Activated naive CD4-positive, alpha-beta T cell treated with anti-CD3 and anti-CD28 coated beads, Interleukin-2, amount 10 ng/mL, durations not matched to agents 7 days and 5 days (primary cell): ENCODE measurements at places on chromosomes 5 and 9.
A peak's percentile ranks its signal among the peaks of the same experiment; 100 is the strongest.

GRCh38 chr5:172733131-172733973 lies 37.6 kb downstream of the DUSP1 start:
- DNase-seq, result no peak

DNA sequence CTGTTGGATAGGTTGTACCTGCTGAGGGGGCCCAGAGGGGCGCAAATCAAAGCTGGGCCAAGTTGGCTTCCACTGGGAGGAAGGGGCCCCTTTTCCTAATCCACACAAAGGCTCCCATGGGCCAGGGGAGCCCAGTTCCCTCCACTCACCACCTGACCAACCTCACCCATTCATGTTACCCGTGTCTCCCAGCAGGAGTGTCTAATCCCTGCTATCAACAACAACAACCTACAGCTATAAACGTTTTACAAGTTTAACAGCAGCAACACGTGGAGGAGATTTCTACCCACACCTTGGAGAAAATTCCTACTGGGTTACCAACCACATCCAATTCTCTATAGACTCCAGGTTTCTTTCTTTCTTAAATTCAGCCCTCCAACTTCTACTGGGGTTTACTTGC lies 216.2 kb downstream of the SLIT3 start:
- no peak for DNase-seq

- no peak for DNase-seq
Observed at GRCh38 chr5:148853868-148854267, 27.5 kb downstream of the ADRB2 start.

GRCh38 chr5:63962279-63962678 lies at the start of gene HTR1A:
TSS of gene HTR1A (minus strand) at chr5:63962445. CDS start at chr5:63961719, 726 bp downstream.
- no peak for DNase-seq

DNA sequence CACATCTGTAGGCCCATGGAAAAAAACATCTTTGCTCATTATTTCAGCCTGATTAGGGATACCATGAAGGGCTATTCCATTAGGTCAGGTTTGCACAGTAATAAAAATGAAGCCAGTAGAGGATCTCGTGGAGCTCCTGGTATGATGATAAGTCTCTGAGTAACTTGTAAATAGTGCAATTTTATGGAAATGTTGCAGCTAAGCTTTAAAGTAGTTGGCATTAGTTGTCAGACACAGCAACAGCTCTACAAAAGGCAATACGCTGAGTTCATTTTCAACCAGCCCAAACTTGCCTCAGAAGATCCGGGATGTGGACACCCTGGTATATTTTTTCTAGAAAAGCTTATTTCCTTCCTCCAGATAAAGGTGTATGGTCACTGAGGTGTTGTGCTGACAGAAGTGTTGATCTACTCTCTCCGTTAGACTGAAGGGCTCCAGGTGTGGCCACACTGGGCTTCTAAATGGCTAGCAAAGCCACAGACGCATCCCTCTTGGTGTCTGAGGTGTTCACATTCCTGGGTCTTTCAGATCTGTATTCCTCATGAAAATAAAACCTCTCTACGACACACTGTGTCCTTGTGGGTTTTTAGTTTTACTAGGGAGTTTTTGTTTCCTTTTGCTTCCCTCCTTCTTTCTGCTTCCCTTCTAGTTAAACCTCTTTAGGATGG lies 141.6 kb downstream of the GHR start:
- no peak for DNase-seq

DNA sequence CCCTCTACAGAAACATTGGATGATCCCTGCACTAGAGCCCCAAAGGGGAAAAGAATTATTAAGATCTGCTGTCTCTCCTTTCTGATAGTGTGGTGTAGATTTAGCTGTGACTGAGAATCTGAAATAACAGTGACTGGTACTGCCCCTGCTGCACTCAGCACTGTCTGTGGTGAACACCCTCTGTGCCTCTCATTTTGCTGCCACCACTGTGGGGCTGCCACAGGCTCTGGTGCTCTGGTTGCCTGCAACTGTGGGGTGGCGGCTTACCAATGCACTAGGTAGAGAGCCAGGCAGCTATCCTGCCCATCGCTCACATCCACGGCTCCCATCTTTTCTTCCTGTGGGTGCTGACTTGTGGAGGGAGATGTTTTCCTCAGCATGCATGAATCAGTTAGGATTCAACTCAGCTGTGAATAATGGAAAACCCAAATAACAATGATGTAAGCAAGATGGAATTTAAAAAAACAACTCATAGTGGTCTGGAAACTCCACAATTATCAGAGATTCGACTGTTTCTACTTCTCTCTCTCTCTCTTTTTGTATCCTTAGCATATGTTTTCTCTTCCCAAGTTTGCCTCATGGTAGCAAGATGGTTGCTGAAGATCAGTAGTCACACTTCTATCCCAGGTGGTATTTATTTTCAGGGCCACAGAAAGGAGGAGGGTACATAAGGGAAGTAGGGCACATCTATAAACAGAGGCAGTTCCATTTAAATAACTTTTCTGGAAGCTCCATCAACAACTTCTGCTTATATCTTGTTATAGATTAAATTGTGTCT lies 99.8 kb upstream of the DAP start:
- DNase-seq, result no peak

GRCh38 chr9:6708732-6709131 lies 49.0 kb upstream of the KDM4C start:
- DNase-seq, result no peak

DNA sequence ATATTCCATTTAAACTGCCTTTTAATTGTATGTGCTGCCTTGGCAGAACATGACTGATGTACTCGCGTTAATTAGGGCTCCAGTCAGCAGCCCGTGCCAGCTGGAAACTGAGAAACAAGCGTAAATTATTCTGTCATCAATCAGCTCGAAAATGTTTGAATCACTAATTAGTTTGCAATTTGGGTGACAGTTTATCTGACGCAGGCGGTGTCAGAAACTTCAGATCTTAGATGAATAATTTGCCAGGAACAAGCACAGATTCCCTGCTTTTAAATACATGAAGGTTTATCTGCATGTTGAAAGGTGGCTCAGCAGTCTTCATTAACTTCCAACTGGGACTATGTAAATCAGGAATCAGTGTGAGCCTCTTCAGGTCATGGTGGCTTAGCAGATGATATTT lies 176.0 kb upstream of the TLE4 start:
- DNase-seq, result no peak

- DNase-seq, result no peak
Observed at GRCh38 chr5:34756781-34757624, 82.0 kb upstream of the TTC23L start.

- DNase-seq, result no peak
Observed at GRCh38 chr9:28668158-28668557, 1094.9 kb upstream of the C9orf72 start.

GRCh38 chr5:151156507-151157420 lies 815 bp downstream of the ANXA6 start:
- peak; percentile 52 for DNase-seq

DNA sequence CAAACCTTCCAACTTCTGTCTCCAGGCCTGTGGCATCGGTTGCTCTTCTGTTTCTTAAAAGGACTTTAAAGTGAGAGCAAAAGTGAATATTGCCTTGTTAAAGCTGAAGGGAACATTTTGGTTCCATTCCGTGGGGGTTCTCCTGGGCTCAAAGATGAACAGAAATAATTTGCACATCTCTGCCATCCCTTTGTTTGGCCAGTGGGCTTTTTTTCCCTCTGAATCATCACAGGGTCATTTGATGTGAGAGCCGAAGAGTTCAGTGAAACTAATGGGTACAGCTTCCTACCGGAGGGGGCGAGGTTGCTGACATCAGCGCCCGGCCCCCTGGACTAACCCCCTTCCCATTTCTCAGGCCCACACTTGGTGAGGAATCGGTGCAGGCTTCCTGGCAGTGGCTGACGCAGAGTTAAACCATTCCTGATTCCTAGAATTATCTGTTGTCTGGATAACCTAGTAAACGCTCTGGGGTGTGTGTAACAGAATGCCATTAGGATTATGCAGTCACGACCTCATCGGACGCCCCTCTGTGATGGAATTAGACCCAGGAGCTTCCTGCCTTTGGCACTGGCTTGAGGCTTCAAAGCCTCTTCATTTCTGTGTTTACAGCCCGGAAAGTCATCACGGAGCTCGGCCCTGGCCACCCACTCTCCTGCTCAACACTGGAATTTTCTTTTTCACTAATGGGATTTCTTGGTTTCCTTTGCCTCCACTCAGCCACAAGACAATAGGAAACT lies 61.6 kb upstream of the RPL26L1 start:
- peak; percentile 41 for DNase-seq

DNA sequence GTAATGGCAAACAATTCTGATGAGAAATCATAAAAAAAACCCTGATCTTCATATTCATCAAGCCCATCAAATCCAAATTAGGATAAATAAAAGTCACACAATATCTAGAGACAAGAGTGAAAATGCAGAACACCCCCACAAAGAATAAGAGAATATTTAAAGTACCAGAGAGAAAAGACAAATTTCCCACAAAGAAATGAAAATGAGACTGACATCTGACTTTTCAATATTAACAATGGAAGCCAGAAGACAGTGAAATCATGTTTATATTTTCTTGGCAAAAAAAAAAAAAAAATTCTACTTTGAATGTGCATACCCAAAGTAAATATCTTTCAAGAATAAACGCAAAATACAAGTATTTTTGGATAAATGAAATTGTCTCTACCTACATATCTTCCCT lies 28.9 kb upstream of the COL5A1 start:
- DNase-seq, result no peak

DNA sequence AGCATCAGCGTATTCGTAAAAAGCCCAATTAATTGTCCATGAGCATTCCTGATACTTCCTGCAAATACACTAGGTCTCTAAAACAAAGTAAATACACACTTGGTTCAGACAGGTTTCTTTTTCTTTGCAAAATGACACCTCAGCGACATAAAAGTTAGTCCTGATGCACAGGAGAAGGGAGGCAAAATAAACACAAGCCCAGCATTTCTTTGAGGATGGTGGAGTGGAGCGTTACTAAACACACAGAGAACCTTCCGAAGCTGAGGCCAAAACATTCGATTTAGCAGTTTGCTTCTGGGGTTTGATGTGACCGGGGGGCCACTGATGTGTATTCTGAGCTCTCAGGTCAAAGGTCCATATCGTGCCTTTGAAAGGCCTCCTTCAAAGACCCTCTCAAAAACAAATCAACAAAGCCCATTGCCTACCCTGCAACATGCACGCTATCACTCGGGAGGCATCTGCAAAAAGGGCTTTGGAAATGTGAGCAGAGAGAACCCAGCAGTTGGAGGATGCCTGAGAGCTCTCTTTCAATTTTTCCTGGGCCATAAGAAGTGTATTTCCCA lies 268.4 kb upstream of the PANK3 start:
- DNase-seq, result no peak

GRCh38 chr9:126658201-126658825 lies 44.6 kb downstream of the LMX1B start:
- no peak for DNase-seq

DNA sequence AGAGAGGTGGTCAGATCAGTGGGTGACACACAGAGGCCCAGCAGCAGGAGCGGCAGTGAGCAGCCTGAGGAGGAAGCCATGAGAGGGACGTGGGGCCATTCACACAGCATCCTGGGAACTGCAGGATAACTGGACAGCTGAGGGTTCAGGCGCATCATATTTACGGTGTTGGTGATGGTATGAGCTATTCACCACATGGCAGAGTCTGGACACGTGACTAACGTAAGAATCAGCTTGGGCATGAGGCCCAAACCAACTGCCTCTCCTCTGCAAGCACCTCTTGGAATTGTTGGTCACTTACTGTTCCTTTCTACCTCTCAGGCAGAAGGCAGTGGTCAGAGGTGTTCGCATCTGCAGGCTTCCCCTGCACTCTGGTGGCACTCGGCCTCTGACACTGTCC lies 141.1 kb downstream of the ENTREP1 start:
- no peak for DNase-seq

DNA sequence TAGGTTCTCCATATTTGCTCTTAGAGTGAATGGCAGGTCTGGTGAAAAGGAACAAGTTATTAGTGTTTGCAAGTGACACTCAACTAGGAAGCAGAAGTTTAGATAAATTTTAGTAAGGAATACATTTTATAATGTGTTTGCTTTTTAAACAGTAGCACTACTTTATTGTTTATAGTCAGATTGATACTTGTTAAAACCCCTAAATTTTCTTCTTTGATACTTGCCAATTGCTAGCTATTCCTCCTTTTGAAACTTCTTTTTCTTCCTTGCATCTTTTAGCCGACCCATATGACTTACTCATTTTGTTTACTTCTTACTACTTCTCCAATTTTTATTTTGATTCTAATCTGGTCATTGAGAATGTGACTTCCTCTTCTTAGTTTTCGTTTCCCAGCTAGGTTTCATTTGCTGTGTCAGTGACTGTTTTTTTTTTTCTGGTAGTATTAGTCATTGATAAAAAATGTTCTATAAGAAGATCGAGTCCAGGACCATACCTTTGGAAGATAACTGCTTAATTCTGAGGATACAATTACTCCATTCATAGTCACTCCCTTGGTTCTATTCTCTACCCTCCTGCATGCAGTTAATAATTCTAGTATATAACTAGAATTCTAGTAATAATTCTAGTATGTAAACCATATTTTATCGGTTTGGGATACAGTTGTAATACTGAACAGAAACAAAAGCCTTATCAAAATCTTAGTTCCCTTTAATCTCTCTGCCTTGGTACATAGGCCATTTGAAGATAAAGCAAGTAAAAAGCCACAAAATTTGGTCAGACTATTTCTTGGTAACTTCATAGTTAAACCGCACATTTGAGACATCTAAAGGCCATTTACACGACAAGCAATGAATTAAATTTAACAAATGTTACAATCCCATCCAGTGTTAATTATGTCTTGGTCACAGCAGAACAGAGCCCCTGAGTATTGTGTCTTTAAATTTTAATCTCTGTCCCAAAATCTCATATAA lies 2.8 kb upstream of the RICTOR start:
- no peak for DNase-seq

DNA sequence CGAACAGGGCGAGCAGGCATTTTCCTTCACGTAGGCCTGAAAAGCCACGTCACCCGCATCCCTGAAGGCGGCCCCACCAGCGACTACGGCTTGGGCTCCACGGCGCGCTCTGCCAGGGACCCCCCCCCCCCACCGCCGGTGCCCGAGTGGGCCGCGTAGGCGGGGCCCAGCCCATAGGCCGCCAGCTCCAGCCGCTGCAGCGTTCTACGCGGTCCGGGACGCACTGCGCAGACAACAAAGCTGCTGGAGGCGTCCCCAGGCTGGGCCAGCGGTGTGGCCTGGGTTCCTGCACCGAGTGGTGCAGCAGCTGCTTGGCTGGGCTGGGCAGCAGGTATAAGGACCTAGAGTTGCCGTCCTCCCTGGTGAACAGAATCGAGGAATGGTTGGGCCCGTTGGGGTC lies 18.3 kb upstream of the BTNL3 start:
- no peak for DNase-seq

DNA sequence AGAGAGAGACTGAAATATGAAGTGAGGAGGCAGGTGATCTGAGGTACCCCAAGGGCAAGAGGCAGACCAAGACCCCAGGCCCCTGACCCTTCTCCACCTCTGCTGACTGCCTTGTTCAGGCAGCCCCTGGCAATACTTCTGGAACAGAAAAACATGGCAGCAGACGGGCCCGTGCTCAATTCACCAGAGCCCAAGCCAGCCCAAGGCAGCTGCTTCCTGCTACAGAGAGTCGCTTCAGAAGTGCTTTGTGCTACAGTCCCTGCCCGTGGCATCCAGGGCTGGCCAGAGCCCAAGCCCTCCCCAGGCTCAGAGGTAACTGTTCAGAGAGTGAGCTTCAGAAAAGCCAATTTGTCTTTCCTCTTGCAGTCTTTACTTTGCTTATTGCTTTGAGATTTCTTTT lies 151.4 kb upstream of the FSTL4 start:
- DNase-seq, result no peak
